ENCODE measurements at places on chromosomes 3 and 15.

DNA sequence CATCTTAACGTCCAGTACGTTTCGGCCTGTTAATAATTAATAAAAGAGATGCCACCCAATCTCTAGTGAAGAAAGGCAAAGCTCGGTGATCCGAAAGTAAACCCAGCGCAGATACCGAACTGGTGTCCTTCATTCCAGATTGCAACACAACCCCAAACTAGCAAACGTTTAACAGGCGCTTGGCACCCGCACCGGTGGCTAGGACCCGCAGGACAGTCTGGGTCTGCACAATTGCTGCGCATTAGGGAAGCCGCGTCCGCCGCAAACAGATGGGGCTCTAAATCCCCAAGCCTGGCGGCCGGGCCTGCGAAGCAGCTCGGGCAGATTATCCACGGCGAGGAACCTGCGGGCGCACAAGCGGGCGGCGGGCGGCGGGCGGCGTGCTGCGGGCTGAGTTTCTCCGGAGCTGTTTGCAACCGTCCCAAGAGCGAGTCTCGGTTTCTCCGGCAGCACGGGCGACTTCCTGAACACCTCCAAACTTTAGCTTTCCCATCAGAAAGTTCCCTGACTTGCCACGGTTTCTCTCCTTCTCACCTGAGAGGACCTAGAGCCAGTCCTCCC, 112.1 kb upstream of the ICE2 start:
- DNase-seq = peak; percentile 27

GRCh38 chr3:128426128-128426921, 40.4 kb downstream of the DNAJB8 start:
- peak; percentile 55 for DNase-seq

GRCh38 chr3:117893001-117893400, 1141.6 kb downstream of the IGSF11 start:
- no peak for DNase-seq

DNA sequence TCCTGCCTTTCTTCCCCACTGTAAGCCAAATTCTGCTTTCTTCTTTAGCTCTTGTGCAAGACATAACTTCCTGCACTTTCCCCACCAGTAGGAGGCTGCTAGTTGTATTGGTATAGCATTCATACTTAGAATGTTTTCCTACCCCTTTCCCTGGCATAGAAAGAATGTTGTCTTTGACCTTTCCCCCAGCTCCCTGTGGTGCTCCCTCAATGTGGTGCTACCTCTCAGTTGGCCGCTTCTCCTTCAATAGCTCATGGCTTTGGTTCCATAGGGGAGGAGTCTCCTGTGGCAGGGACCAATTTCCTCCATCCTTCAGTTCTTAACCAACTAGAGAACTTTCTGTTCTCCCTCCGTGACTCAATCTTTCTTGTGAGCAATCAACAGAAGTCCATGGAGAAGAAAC, 67.5 kb upstream of the AKAP13 start:
- DNase-seq = no peak

- no peak for DNase-seq
Observed at GRCh38 chr3:139930211-139930610, 4.8 kb upstream of the CLSTN2 start.
